Suprapubic skin (tissue), 4 donors: ENCODE measurements at places on chromosomes 6 and 20. TPM values are rescaled to one million over a fixed set of nuclear protein-coding genes. Genes with fewer than 3 reads are reported as not detected.

Gene ARFGEF2
- total RNA-seq = 40.8 TPM

Gene AIF1
- total RNA-seq = 16.3 TPM

Gene ZNF334
- total RNA-seq = 2.6 TPM

Gene TULP4
- 156 TPM for total RNA-seq

Gene GSTA3
- total RNA-seq = 12.4 TPM

GRCh38 chr20:56625837-56626236 is 3.3 kb upstream of the TFAP2C start:
- DNase-seq = no peak
